ENCODE measurements at places on chromosomes 3 and 15. TPM values are rescaled to one million over a fixed set of nuclear protein-coding genes. Genes with fewer than 3 reads are reported as not detected.

TSEN2 gene
- 27.7 TPM for total RNA-seq

- DNase-seq: peak; percentile 98
- H3K36me3 ChIP-seq: no peaks in the 10 kb centered on the region
- peak overlapping the region; percentile 59 for H3K27ac ChIP-seq
- H3K4me3 ChIP-seq: peak overlapping the region; percentile 55
Observed at GRCh38 chr15:38072348-38073177, 138.1 kb downstream of the TMCO5A start.

GLDN gene
- 1.5 TPM for total RNA-seq

- no peaks in the 10 kb centered on the region for H3K27me3 ChIP-seq
- H3K36me3 ChIP-seq: no peaks in the 10 kb centered on the region
- no peak overlapping the region for H3K27ac ChIP-seq
- no peak for DNase-seq
- H3K4me1 ChIP-seq: no peaks in the 10 kb centered on the region
Observed at GRCh38 chr3:30452446-30452845, 154.0 kb upstream of the TGFBR2 start.

TYRO3 gene
- total RNA-seq: 61.0 TPM

Measured in GM23338 (cell line).